ENCODE measurements at places on chromosomes 1 and 21.

DNA sequence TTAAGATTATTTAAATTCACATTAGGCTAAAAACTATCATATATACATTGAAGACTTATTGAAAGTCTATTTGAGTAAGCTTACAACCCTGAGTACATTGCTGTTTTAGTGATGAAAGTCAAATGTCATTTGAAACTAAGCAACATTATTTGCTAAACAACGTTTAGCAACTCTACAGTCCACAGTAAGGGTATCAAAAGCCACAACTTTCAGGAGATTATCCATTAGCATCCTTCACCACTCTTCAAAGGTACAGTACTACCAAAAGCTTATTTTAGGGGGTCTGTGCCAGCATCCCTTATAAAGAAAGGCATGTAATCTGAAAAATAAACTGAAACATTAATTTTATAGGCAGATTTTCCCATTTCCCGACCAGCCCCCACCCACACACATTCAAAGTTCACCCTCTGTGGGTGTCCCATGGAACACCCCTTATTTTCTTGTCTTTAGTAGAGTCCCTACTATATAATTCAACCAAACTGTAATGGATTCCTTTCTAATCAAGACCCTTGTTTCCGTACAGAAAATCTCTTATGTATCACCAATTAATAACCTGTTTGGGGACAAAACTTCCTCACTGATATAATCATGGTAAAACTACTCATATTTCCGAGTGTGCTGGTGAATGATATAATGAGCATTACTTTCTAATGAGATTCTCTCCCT is 11.0 kb downstream of the SFPQ start:
- DNase-seq = no peak

DNA sequence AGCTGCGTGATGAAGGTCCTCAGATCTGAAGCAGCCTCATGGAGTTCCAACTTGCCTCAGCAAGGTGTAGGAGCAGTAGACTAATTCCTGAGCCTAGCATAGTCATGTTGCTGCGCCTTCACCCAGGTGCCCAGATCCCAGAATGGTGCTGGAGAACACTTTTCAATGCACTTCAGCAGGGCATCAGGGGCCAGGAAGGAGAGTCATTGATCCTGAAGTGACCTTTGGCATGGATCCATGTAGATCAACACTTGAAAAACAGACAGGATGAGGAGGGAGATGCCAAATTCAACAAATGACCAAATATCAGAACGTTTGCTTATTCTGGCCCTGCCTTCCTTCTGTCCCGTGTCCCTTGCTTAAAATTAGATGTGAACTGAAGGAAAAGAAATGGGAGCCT is 91.9 kb downstream of the LEPR start:
- DNase-seq = no peak

- DNase-seq = no peak
Measured at GRCh38 chr1:55305735-55306134, 90.6 kb upstream of the USP24 start.

- DNase-seq = no peak
Measured at GRCh38 chr1:28974432-28974831, 60.1 kb downstream of the EPB41 start.

GRCh38 chr1:217135569-217135915 is 412.3 kb upstream of the ESRRG start:
- no peak for DNase-seq

GRCh38 chr1:214439352-214440119 is 111.9 kb downstream of the PTPN14 start:
- no peak for DNase-seq

- no peak for DNase-seq
Measured at GRCh38 chr1:201016211-201016651, 7.3 kb downstream of the KIF21B start.

GRCh38 chr1:110606657-110607535 is 738 bp upstream of the KCNA2 start:
- DNase-seq = peak; percentile 39

GRCh38 chr1:186763107-186763506 is 65.6 kb upstream of the PLA2G4A start:
- DNase-seq = no peak

DNA sequence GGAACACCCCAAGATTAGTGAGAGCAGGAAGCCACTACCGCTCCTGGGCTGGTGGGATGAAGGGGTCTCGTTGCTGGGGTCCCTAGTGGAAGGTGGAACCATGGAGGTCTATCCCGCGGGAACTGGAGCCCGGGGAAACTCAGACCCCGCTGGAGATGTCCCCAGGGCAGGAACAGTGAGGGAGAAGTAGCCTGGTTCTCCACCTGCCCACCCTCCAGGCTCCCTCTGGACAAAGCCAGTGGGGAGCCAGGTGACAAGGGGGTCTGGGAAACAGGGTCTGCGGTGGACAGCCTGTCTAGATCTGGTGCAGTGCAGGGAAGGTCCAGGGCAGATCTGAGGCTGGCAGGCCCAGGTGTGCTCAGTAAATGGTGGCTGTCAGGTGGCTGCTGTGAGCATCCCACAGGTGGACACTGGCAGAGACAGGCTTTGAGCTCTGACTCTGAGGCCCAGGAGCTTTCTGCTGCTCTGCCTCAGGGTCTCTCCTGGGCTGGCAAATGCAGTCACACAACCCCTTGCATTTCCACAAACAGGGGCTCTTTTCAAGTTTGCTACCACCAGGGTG is 88.0 kb upstream of the TLR5 start:
- no peak for DNase-seq

- DNase-seq = no peak
Measured at GRCh38 chr1:61233121-61233660, 150.8 kb downstream of the NFIA start.

GRCh38 chr1:205809942-205810345 is 3.1 kb downstream of the SLC41A1 start:
- no peak for DNase-seq

All from AG20443 (cell line).